Stimulated activated CD4-positive, alpha-beta T cell treated with anti-CD3 and anti-CD28 coated beads, Interleukin-1b, Interleukin-23, amount 100 ng/mL, for 1 hour (primary cell): ENCODE measurements at places on chromosomes 4 and X.
A peak's percentile ranks its signal among the peaks of the same experiment; 100 is the strongest.

GRCh38 chr4:7124689-7125442, 57.0 kb upstream of the GRPEL1 start:
- no peak for DNase-seq

GRCh38 chr4:52588097-52588496, 71.0 kb downstream of the USP46 start:
- DNase-seq, result no peak

DNA sequence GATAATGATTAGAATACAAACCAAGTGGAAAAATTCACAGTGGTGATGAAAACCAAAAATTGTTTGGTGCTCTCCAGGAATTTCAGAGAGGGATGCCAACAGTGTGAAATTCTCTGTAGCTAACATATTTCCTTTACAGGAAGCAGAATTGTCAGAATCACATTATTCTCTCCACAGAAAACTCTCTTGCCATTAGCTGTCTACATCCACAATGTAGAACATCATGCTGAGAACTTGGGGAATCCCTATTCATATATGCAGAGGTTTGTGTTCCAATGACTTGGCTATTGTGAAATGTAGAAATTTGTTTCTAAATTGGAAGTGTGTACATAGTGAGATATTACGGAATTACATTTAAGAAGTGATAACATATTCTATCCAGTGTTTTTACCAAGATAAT, 142.0 kb downstream of the PCDH7 start:
- no peak for DNase-seq

GRCh38 chr4:165461159-165461821, 82.5 kb downstream of the CPE start:
- no peak for DNase-seq

DNA sequence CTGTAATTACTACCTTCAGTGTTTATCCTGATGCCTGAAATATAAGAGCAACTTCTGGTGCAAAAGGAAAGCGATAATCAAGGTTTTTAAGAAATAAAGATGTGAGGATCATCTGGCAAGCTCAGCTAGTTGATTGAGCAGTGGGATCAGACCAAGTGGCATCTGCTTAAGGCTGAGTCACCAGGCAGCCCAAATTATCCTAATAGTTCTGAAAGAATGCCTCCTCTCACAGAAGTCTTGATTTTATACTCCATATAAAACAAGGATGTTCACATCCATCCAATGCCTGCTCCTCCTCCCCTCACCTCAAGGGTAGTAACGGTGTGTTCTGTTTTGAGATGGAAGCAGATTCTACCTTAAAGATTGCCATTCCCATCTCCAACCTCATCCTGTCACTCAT, 134.5 kb upstream of the RASGEF1B start:
- no peak for DNase-seq

GRCh38 chrX:132442691-132443090, 46.1 kb downstream of the MBNL3 start:
- DNase-seq, result no peak

- no peak for DNase-seq
Measured at GRCh38 chrX:136742721-136743379, 37.9 kb downstream of the ARHGEF6 start.

DNA sequence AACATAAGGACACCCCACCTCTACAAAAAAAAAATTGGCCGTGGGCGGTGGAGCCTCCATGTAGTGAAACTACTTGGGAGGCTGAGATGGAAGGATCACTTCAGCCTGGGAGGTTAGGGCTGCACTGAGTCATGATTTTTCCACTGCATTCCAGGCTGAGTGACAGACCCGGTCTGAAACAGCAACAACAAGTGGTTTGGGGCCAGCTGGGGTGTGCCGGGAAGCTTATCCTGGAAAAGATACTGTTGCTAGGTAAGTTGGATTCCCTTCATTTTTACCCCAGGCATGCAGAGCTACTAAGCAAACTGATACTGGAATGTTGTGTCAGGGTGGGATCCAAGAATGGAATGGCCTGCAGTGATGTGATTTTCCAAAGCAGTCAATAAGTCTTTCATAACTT, 57.0 kb downstream of the XAGE2 start:
- no peak for DNase-seq

GRCh38 chr4:138192113-138192512, 50.0 kb downstream of the SLC7A11 start:
- DNase-seq, result no peak

- DNase-seq, result no peak
Measured at GRCh38 chrX:53087388-53087831, 5.2 kb downstream of the TSPYL2 start.

DNA sequence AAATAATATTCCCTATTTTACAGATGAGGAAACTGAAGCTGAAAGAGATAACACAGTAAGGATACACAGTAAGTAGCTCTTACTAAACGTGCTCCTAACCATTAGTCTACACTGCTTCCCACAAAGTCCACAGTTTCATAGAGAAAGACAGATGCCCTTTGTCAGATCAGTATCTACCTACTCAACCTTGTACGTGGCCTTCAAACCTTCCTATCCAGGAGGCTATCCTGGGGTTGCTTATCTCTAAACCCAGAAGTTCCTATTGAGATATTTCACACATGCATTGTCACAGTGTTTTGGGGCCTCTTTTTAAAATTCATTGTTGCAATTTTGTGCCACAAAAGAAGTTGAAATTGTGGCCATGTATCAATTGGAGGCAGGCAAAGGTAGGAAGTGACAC, 208.0 kb downstream of the ENOX2 start:
- DNase-seq, result no peak

DNA sequence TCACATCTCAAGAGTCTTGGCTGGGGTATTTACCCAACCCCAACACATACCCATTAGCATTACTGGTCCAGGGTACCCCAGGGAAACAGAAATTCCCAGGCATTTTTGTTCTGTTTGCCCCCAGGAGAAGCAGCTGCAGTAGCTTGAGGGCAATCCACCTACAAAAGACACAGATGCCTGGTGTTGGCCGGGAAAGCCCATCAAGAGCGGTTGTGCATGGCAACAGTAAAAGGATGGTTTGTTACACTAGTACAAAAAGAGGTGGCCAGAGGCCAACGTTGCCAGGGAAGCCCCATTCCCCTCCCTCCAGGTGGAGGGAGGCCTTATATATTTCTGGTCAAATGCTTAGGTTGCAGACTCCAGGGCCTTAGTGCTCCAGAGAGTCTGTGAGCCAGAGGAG, 637.8 kb downstream of the BCOR start:
- no peak for DNase-seq

DNA sequence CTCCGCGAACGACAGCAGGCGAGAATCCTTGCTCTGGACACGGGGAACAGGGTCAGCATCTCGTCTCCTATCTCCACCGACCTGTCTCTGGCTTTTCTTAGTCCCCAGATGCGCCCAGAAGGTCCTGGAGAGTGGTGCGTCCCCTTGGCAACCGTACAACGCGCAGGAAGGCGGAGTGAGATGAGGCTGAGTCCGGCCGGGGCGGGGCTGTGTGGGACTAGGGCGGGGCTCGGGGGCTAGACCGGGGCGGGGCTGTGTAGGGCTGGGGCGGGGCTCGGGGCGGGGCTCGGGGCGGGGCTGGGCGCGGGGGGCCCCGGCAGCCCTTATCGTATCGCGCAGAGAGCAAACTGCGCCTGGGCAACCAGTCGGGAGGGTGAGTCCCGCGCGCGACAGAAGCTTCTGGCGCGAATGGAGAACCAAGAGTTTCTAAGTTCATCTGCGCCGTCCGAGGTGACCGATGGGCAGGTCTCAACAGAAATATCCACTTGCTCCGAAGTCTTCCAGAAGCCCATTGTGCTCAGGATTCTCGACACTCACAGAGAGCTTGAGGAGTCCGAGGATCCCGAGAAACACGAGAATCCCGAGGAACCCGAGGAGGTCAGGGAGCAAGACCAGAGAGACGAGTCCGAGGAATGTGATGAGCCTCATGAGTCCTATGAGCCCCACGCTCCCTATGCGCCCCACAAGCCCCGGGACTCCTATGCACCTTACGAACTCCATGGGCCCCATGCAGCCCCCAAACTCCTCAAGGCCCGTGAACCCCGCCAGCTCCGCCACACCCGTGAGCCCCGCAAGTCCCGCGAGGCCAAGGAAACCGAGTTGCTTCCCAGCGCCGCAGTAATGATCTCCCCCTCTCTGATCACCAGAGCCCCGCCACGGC, 24.9 kb downstream of the ARL9 start:
- DNase-seq, result peak; percentile 67

DNA sequence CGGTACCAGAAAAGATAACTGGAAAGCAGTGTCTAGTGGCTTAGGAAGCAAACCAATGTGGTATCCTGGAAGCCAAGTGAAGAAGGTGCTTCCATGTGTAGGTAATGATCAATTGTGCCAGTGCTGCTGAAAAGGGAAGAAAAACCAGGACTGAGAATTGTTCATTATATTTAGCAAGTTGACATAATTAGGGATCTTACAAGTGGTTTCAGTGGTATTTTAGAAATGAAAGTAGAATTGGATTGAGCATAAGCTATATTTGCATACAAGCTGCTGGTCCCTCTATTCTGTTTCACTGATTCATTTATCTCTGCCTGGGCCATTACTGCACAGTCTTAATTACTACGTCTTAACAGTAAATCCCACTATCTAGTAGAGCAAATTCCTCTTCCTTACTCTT, 32.3 kb downstream of the PRDM8 start:
- DNase-seq, result no peak

GRCh38 chrX:17291171-17291900, 83.7 kb upstream of the NHS start:
- no peak for DNase-seq

DNA sequence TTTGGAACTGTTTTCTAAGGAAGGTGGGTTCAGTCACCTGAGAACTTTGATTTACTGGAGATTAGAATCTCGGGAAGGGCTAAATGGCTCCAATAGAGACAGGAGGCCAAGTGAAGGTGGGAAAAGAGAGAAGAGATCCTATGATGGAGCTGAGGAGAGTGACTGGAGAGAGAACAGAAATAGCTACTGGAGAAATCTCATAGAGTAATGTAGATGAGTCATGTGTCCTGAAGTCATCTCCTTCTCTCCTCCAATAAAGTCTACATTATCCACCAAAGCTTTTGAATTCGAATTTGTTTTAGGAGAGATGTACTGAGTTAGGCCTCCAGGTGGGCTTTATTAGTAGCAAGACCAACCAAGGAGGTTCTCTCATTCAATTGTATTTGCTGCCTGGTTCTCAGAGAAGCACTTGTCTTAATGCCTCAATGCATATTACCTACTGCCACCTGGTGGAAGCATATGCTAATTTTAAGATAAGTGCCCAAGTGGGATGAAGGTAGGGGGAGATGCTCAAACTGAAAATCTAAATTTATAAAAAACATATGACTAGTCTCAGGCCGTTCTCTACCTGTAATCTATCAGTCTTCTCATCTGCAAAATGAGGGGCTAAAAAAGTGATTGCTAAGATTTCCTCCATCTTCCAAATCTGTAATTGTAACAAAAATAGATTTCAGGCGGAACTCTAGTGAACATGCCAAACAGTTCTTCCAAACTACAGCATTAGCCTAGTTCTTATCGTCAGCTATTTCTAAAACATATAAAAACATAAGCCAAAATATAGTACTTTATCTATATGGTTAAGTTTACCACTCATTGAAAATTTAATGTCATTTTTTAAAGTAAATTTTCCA, 24.4 kb downstream of the TXK start:
- DNase-seq, result no peak

DNA sequence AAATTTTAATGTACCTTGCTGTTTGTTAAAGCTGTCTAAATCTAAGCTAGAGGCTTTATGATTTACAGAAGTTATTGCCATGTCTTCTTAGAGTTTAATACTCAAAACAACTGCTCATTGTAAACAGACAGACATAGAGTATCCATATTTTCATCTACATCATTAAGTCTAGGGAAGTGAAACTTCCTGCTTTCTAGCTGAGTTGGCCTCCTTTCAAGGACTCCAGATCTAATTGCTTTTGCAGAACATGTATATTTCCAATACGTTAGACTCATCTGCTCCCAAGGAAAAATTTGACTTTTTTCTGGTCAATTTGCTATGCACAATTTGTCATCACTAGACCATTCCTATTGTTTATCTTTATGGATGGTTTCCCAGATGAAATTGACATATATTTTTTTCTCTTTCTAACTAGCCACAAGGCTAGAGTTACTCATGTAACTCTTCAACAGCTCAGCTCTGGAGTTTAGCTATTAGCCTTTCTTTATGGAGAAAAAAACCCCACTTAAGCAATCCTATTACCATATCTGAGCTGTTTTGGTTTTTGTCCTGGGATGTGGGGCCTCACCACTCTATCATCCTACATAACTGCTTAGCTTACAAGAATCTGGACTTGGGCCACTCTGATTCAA, 122.9 kb downstream of the PPA2 start:
- DNase-seq, result no peak

DNA sequence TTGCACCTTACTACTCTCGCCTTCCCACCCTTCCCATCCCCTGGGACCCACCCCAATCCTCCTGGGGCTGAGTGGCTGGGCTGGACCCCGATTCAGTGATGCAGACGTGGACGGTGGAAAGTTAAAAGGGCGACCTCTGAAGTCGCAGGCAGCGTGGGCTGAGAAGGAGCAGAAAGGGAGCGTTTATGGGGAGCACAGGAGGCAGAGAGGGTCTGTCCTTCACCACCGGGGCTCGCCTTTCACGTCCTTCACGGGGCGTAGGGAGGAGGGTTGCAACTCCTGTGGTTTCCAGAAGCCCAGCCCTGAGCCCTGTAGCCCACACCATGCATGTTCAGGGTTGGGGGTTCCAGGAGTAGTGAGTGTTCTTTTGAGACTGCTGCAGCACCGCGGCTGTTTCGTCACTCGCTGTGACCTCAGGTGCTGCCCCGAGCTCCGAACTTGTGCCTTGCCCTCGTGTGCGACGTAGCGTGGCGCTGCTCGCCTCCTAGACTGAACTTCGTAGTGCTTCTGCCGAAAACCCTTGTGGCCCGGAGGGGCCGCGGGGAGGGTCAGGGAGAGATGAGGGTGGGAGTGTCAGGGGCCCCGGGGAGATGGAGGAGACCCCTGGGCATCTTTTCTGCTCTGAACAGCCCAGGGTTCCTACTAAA, 1.6 kb downstream of the NHS start:
- DNase-seq, result no peak

DNA sequence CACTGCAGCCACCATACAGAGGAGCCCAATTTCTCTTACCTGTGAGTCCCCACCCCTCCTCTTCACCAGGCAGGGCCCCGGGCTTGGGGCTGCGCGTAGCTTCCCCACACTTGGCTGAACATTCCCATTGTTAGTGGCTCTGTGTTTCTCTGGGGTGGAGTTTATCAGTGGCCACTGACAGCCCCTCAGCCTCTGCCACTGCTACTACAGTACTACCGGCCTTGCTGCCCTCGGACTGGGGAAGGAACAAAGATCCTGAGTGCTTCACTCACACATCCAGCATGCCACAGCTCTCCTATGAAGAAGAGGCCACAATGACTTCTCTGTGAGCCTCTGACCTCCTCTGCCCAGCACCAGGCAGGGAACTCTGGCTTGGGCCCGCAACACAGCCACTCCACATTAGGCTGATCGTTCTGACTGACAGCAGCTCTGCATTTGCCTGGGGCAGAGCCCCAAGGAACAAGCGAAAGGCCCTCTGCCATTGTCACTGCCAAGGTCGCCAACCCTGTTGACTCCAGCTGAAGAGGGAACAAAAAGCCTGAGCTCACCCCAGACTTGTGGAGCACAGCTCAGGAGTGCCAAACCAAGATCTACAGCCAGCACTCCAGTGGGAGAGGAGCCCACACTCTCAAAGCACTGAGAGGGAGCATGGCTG, 24.0 kb downstream of the ABCB7 start:
- DNase-seq, result no peak
